NCI-H1694 treated with DMSO at 0.1 percent for 48 hours (cell line): ENCODE measurements at places on chromosomes 12 and 14.

DNA sequence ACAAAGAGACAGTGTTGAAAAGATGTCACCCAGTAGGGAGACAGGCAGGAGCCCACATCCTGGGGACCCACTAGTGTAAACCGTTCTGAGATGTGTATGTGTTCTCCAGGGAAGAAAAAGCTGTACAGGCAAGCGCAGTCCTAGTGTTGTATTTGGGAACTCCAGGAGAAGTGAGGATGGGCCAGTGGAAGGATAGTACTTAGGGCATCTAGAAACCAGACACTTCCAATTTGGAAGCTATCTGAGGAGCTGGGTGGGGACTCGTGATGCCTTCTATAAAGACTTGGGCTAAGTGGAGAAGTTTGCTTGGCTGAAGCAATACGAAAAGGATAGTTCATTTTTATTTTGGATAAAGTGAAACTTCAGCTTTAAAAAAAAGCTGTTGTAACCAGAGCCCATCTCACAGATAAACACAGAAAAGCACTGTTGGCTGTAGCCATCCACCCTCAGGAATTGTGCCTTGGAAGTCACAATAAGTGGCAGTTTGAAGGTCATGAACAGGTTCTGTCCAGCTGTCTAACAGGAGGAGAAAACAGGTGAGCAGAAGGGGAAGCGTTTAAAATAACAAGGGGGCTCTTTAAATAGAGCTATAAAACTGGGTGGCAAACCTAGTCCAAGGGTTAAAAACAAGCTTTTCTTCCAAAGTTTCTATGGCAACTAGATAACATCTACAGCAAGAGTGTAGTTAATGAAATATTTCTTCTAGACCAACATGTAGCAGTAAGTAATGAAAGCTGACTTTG, 108.0 kb upstream of the ARHGAP5 start:
- no peak for DNase-seq

GRCh38 chr14:104732931-104733681, 9.1 kb downstream of the ADSS1 start:
- no peak for DNase-seq

GRCh38 chr12:105453316-105453715, 122.8 kb downstream of the C12orf75 start:
- no peak for DNase-seq

DNA sequence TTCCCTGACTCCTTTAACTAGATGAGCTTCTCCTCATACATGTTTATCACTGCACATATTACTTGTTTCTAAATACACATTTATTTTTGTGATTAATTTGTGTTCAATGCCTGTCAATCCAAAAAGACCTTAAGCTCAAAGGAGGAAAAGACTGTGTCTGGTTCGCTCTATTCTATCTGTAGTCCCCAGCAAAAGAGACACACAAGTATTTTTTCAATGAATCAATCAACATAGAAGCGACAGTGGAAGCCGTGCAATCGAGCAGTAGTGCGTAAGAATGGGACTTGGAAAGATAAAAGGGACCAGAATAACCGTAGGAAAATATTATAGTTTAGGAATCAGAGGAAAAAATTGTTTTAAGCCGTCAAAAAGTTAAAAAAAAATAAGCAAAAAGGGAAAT, 951 bp downstream of the WDHD1 start:
- DNase-seq: no peak

DNA sequence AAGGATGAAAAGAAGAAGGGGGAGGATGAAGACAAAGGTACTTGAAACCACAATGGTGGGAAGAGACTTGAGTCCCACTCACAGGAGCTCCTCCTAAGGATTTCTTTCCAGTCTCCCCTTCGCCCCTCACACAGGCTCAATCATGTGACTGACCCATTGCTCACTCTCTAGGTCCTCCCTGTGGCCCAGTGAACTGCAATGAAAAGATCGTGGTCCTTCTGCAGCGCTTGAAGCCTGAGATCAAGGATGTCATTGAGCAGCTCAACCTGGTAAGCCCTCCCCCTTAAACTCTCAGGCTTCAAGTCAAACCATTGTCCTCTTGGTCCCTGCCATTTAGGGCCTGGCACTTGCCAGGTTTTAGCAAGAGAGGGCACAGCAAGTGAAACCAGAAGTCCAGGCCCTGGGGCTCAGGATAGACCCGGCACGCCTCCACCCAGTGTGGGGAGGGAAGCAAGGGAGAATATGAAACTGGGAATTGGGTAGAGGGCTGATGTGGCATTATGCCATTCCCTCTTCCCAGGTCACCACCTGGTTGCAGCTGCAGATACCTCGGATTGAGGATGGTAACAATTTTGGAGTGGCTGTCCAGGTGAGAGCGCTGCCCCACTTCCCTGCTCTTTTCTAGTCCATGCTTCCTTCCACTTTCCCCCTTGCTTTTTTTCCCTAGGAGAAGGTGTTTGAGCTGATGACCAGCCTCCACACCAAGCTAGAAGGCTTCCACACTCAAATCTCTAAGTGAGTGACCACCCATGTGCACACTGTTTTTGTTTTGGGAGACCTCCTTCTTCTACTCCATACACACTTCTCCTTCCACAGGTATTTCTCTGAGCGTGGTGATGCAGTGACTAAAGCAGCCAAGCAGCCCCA, 1.8 kb downstream of the PSME1 start:
- no peak for DNase-seq
